Suppressor macrophage treated with lipopolysaccharide for 4 hours (primary cell): ENCODE measurements at places on chromosomes 4 and X.

GRCh38 chr4:71406459-71406963, 67.7 kb downstream of the SLC4A4 start:
- peak; percentile 19 for DNase-seq

- DNase-seq: no peak
Measured at GRCh38 chrX:53280331-53281320, 758 bp downstream of the IQSEC2 start.

- no peak for DNase-seq
Measured at GRCh38 chr4:25128671-25129070, 31.6 kb downstream of the SEPSECS start.

- DNase-seq: no peak
Measured at GRCh38 chr4:156971165-156971675, 379 bp downstream of the PDGFC start.

DNA sequence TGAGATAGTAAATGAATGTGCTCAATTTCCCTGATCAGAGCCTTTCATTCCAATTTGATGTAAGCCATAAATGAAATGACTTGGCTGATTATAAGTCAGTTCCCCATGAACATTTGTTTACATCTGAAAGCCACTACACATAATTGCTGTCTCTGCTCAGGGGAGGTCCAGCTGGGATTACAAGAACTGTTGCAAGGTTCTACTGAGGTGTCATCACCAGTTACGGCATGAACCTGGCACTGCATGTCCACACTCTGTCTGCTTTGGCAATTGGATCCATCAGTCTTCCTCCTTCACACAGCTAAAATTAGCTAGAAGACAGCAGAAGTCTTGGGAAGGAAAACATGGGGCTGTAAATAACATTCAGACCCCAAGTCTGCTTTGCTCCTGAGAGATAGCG, 12.8 kb upstream of the MBNL3 start:
- no peak for DNase-seq

DNA sequence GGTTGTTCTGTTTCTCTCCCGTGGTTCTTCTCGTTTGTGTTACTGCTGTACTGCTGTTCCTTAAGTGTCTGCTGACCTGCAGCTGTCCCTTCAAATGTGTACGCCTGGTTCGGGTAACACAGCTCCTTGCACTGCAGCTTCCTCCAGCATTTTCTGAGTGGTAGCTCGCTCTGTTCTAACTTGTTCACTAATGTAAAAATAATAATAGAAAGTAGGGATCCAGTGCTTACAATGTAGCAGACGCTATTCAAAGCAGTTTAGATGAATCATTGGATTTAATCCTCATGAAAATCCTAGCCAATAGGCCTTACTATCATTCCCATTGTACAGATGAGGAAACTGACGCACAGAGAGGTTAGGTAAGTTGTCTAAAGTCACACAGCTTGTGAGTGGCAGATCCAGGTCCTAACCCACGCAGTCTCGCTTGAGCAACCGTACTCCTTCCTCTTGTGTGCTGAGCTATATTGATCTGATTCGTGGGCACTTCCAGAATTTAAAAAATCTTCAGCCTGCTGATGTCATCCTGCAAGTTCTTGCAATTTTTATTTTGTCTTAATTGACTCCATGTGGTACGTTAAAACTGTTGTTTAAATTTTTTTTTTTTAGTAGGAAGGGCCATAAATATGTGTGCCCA, 448.2 kb upstream of the FAT1 start:
- DNase-seq: no peak

DNA sequence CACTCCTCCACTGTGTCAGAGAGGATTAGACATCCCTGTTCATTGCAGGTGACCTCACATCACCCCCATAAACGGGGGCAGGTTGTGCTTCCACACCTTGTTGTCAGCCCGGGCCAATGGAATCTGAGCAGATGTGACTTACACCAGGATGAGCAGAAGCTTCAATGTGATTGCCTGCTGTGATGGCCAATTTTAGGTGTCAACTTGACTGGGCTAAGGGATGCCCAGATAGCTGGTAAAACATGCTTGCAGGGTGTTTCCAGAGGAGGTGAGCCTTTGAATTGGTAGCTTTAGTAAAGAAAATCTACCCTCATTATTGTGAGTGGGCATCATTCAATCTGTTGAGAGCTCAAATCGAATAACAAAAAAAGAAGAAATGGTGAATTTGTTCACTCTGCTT, 52.1 kb downstream of the ING2 start:
- DNase-seq: no peak

DNA sequence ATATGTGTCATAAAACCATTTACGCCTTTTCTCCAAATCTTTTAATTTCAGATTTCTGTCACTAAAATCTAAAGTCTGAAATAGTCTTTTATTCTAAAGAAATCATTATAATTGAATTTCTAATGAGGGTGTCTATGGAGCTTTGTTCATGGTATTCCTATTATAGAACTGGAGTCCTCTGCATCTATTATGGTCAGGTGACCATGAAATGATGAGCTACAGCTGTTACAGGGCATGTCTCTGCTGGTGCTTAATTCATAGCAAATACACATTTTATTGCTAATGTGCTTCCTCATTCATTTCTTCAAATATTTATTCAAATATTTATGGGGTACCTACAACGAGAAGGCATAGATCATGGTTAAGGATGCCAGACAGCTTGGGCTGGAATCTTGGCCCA, 126.1 kb downstream of the NAA11 start:
- DNase-seq: no peak

DNA sequence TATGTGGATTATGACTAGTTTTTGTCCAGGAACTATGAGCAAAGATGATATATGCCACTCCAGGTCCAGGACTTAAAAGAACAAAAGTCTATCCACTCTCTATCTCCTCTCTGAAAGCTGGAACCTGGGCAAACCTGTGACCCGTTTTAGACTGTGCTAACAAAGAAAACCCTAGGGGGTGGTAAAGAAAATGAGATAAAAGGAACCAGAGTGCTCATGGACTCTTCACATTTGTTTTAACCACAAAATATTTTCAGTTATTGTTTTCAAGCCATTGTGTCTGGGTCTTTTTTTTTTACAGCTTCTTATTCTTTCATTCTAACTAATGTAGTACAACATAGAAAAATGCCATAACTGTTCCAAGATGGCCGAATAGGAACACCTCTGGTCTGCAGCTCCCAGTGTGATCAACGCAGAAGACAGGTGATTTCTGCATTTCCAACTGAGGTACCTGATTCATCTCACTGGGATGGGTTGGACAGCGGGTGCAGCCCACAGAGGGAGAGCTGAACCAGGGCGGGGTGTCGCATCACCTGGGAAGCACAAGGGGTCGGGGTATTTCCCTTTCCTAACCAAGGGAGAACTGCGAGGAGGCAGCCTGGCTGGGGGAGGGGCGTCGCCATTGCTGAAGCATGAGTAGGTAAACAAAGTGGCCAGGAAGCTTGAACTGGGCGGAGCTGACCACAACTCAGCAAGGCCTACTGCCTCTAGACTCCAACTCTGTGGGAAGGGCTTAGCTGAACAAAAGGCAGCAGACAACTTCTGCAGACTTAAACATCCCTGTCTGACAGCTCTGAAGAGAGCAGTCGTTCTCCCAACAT, 45.1 kb downstream of the CHM start:
- no peak for DNase-seq

GRCh38 chr4:93788712-93789111, 39.8 kb upstream of the ATOH1 start:
- peak; percentile 3 for DNase-seq

DNA sequence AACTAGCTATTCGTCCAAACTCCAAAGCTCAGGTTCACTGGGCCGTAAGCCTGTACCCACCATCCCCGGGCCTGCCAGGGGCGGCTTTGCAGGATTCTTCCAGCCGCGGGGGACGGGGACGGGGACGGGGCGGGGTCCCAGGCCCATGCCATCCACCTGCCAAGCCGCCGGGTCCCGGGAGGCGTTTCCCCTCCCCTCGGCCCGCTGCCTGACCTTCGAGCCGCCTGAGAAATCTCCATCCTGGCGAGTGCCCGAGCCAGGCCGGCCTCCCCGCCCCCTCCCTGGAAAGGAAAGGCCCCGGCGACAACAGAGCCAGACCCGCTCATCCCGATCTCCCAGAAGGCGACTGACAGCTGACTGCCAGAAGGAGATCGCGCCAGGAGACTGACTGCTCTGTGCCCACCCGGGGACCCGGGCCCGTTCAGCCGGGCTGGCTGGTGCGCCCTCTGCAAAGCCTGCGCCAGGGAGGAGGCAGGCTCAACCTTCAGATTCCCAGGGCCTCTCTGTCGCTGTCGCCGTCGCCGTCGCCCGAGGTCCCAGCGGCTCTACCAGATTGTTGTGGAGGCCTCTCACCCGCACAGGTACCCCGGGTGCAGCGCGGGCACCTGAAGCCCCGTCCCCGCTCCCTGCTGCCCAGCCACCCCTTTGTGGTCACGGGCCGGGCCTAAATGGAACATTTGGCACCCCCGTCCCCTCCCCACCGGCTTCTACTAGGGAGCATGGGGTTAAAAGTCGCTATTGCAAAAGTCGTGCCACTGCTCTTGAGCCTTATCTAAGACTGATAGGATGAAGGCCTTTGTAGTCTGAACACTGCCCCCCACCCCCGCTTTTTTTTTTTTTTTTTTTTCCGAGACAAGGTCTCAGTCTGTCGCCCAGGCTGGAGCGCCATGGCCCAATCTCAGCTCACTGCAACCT, at the start of gene RGN:
RGN (plus strand) TSS at position 315 of the 915 bp plus-strand sequence. CDS start 2,702 bp downstream, outside the sequence.
- DNase-seq: no peak

DNA sequence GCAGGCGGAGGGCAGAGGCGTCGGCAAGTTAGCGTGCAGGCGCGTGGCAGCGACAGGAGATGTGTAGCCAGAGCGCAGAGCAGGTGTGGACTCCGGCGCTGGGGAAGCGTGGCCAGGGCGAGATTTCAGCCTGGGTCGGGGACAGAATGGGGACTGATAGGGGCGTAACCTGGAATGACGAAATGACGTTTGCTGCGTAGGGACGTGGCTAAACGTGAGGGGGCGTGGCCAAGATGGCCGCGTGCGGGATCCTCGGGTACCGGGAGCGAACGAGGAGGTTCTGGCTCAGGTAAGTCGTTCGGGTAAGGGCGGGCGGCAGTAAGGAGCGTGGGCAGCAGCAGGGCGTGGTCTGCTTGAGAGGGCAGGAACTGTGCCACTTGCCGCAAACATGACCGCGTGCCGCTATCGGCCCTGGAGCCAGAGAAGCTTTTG, 10.9 kb upstream of the CLTRN start:
- peak; percentile 80 for DNase-seq

DNA sequence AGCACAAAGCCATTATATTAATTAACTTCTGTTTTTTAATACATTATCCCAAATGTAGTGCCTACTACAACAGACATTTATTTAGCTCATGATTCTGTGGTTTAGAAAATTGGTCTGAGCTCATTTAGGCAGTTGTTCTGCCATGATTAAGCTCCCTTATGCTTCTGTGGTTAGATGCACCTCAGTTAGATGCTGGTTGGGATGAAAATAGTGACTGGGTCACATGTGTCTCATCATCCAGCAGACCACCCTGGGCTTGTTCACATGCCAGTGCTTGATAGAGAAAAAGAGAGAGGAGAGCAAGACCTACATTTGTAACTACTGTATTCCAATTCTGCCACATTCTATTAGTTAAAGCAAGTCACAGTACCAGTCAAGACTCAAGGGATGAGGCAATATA, 376.4 kb upstream of the GNPDA2 start:
- DNase-seq: no peak

DNA sequence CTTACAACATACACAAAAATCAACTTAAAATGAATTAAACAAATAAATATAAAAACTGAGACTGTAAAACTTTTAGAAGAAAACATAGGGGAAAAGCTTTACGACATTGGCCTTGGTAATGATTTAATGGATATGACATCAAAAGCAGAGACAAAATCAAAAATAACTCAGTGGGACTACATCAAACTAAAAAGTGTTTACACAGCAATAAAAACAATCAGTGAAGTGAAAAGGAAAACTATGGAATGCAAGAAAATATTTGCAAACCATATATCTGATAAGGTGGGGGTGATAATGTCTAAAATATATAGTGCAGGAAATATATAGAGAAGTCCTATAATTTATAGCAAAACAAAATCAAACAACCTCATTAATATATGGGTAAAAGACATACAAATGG, 364.4 kb upstream of the INTU start:
- no peak for DNase-seq

DNA sequence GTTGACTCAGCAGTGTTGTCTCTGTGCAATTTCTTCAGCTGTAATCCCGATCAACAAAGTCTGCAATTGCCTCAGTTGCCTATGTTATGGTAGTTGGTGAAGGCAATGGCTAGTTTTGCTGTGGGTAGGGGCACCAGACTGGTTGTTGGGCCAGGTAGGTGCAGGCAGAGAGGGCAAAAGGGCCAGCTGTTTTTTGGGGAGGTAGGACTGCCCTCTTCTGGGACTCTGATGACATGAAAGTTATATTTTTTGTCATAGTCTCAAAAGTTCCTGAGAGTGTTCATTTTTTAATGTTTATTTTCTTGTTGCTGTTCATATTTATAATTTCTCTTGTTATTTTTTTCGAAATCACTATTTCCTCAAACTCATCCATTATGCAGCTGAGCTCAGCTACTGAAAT, 25.1 kb downstream of the DCAF12L2 start:
- DNase-seq: no peak

- no peak for DNase-seq
Measured at GRCh38 chrX:146424422-146424821, 385.1 kb upstream of the CXorf51B start.

DNA sequence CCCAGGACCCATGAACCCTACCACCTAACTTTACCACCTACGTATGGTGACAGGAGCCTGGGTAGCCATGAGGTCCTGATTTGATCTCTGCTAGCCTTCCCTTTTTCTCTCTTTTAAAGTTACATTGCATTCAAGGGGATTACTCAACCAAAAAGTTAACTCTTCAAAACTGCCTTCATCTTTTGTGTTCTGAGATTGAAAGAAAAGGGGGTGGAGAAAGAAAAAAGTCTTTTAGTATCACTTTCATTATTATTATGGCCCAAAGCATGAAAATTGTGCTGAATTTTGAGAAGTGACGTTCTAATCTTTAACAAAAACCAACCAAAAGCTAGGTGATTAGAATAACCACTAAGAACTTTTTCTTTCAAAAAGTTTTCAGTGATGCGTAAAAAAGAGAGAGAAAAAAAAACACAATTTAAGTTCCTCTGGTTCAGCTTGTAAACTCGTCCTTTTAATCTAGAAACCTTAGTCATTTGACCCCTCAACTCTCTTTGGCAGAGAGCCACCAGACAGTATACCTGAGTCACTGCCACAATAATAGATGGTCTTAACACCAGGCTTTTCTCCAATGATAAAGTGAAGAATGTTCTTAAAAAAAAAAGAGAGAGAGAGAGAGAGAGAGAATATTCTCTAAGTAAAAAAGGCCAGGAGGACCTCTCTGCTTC, 347.4 kb upstream of the FGF13 start:
- DNase-seq: no peak

DNA sequence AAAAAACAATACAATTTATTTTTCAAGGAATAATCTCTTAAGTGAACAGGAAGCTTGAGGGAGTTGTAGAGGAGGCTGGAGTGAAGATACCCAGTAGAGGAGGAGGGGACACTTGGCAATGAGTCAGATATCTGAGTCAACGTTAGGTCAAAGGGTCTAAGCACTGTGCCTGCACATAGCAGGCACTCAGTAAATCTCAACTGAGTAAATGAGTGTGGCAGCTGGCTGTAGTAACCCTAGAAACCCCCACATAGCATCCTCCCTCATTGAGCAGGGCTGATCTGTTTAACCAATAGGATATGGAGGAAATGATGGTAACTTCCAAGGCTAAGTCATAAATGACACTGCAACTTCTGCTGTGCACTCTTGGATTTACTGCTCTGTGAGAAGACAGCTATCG, 186.0 kb upstream of the FAM241A start:
- DNase-seq: peak; percentile 86
